Activated CD8-positive, alpha-beta memory T cell treated with anti-CD3 and anti-CD28 coated beads for 4 hours (primary cell): ENCODE measurements at places on chromosomes 4 and X.

- DNase-seq = no peak
Measured at GRCh38 chr4:103493450-103494159, 226.2 kb downstream of the TACR3 start.

- DNase-seq = no peak
Measured at GRCh38 chrX:69149466-69150280, 15.6 kb downstream of the PJA1 start.

DNA sequence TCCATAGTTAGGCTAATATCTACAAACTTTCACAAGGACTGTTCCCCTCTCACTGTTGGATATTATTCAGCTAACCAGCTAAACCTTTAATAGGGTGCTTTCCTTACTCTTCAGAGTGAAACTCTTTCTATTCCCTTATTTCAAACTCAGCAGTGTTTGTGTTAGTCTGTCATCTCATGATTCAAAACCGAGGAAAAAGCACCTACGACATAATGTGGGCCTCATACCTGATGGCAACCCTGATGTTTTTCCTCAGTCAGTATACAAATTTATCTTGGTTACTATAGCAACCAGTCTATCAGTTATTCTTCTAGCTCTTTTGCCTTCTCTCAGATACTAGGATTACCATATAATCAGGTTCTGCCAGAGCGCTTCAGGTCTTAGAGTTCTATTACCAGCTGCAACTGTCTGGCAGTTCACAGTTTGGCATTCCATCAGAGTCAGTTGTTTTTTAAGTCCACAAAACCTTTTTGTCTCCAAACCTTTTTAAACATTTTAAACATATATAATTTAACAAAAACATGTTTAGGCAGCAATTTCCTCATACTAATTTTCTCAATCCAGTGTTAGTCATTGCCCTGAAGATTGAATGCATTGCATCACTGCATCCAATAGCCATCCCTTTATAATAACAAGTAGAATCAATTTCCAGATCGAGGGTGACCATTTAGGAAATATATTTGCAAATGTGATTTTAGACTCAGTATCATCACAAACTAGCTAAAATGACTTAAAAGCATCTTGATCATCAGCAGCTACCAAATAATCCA lies 7.4 kb downstream of the WDR44 start:
- no peak for DNase-seq

- DNase-seq = no peak
Measured at GRCh38 chr4:112348488-112349158, 51.5 kb downstream of the ALPK1 start.

GRCh38 chr4:159105761-159106243 lies 2.9 kb downstream of the RAPGEF2 start:
- DNase-seq = no peak

DNA sequence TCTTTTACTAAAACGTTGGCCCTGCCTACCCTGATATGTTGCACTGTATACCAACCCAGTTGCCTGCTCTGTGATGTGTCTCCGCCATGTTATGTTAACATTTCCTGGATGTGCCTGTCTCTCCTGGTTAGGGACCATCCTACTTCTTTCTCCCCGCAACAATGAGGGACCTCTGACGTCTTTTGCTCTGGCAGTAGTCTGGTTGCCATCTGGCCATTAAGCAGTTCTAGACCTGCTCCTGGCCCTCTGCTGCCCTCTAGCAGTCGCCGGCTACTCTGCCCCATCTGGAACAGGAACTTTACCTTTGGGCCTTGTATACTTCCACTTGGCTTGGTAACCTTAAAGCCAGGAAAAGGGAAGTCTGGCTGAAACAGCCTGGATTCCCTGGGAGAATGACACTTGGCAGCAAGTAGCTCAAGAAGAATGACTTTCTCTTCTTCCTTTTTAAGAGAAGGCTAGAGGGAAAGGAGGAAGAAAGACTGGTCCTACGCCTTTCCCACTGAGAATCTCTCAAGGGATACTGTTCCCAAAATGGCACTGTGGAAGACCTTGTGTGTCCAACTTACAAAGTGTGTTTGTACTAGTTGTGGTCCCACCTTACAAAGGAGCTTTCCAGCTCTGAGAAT lies 63.5 kb downstream of the GPC3 start:
- no peak for DNase-seq

- DNase-seq = no peak
Measured at GRCh38 chrX:56318076-56318475, 85.9 kb downstream of the KLF8 start.

- DNase-seq = no peak
Measured at GRCh38 chrX:38999099-38999498, 197.8 kb downstream of the MID1IP1 start.

DNA sequence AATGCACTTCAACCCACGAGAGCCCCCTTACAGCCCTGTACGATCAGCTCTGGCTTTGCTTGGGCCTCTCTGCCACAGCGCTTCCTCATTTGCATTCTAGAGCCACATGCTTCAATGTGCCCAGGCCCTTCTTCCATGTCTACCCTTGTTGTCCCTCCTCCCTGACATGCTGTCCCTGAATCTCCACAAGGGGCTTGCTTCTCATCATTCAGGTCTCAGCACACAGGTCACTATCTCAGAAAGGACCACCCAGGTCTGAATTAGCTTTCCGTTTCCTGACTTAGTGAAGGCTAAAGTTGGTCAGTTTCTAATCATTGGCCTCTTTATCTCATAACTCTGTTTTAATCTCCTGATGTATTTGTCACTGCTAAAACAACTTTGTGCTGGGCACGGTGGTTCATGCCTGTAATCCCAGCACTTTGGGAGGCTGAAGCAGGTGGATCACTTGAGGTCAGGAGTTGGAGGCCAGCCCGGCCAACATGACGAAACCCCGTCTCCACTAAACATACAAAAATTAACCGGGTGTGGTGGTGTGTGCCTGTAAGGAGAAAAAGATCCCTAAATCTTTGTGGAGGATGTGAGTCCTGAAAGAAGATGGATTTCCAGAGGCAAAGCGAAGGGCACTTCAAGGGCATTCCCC lies 17.9 kb upstream of the SLC34A2 start:
- no peak for DNase-seq

GRCh38 chr4:6472387-6473263 lies at the start of gene PPP2R2C:
Gene PPP2R2C (minus strand): TSS chr4:6472614. CDS start chr4:6472229, 385 bp downstream.
- no peak for DNase-seq

DNA sequence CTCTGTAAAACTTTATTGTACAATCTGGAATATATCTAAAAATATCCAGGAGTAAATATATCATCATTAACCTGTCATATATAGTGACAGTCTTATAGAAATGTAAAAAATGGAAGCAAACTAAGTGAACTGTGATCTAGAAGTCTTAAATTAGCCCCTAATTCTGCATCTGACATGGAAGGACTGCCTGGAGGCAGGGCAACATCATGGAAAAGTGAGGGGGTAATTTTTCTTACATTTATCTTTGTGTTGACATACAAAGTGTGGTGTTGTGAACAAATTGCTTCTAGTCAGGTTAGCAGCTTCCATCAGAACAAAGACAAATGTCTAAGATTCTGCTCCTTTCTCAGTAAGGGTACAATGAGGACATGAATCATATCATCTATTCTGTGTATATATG lies 186.3 kb downstream of the C4orf33 start:
- no peak for DNase-seq

DNA sequence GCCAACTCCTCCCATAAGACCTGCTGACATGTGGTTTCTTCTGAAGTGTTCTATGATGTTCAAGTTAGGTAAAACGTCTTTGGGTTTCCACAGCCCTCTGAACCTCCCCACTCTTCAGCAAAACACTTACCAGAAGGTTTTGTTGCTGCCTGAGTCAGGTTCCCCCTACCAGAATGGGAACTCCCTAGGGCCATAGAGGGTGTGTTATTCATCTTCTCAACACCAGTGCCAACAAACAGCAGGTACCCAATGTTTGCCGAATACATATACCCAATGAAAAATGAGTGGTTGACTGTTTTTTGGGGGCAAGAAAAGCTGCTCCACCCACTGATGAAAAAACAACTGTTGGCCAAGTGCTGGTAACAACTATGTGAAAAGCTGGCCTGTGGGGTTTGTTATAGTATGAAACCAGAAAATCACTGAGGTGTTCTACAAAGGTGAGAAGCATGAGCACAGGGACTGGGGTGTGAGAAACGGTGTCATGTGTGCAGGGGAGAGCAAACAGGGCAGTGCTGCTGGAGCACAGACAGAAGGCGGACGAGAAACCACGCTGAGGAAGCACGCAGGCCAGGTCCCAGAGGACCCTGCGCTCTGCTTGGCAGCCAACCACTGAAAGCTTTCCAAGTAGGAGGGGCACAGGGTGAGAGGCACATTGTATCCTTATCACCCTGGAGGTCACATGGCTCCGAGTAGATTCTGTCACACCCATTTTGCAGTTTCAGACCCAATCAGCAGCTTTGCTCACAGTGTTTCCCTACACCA lies 28.8 kb downstream of the ATP8A1 start:
- peak; percentile 39 for DNase-seq

DNA sequence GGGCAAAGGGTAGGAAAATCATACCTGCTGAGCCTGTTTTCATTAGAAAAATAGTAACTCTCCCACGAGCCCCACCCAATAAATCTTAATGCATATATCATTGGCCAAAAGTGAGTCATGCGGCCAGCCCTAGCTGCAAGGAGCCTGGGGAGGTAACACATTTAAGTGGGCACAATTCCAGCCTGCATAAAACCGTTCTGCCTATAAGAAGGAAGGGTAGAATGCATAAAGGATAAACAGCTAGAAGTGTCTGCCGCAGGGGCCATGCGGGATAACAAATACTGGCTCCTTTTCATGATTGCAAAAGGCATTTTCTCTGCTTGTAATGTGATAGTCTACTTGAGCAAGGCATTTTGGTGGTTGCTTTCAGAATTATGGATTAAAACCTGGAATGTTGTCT lies 37.1 kb downstream of the EFHC2 start:
- DNase-seq = no peak

GRCh38 chrX:154002215-154002719 lies 17.4 kb downstream of the IRAK1 start:
- DNase-seq = no peak

DNA sequence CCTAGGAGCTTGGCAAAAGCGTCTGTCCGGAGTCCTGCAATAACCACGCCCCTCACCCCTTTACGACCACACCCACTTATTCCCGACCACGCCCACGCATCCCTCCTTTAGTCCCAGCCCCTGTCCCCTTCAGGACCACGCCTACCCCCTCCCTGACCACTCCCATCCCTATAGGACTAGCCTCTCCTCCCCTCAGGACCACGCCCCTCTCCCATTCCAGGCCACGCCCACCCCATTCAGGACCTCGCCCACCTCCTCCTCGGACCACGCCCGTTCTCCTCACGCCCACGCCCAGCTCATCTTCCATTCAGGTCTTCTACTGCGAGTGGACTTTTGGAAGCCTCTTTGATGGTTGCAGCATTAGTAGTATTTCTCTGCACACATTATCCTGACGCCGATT lies 131.2 kb upstream of the STX18 start:
- no peak for DNase-seq

- no peak for DNase-seq
Measured at GRCh38 chrX:1486177-1486576, 33.5 kb upstream of the ASMTL start.

GRCh38 chr4:4408576-4409335 lies 21.9 kb downstream of the NSG1 start:
- no peak for DNase-seq

- DNase-seq = no peak
Measured at GRCh38 chr4:75741027-75741426, 16.6 kb downstream of the USO1 start.

GRCh38 chrX:149185087-149185486 lies 320.0 kb downstream of the IDS start:
- DNase-seq = no peak
